Activated CD4-positive, alpha-beta T cell treated with anti-CD3 and anti-CD28 coated beads for 24 hours (primary cell): ENCODE measurements at places on chromosomes 7 and 10.

GRCh38 chr7:150784954-150785353, 15.2 kb downstream of the TMEM176B start:
- no peak for DNase-seq

DNA sequence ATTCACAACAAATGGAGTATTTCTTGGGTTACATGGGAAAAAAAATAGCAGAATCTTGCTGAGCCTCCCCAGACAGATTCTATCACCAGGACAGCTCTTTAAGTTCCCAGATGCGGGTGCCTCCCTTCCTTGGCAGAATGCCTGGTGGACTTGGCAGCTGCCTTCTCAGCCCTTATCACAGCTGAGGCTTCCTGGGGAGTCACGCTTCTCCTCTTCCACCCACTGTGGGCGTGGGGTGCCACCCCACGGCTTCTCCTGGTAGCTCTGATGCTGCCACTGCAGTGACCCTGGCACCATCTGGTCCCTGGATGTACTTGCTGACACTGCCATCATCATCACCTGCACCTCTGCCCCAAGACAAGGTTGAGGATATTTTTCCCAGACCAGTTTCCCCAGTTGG, 16.2 kb upstream of the NME8 start:
- DNase-seq = no peak

GRCh38 chr10:110413049-110413783, 84.5 kb upstream of the DUSP5 start:
- DNase-seq = no peak

GRCh38 chr10:99394761-99395386, 35.5 kb downstream of the GOT1 start:
- DNase-seq = no peak

GRCh38 chr7:74097937-74098614, 14.5 kb downstream of the LIMK1 start:
- DNase-seq = no peak

DNA sequence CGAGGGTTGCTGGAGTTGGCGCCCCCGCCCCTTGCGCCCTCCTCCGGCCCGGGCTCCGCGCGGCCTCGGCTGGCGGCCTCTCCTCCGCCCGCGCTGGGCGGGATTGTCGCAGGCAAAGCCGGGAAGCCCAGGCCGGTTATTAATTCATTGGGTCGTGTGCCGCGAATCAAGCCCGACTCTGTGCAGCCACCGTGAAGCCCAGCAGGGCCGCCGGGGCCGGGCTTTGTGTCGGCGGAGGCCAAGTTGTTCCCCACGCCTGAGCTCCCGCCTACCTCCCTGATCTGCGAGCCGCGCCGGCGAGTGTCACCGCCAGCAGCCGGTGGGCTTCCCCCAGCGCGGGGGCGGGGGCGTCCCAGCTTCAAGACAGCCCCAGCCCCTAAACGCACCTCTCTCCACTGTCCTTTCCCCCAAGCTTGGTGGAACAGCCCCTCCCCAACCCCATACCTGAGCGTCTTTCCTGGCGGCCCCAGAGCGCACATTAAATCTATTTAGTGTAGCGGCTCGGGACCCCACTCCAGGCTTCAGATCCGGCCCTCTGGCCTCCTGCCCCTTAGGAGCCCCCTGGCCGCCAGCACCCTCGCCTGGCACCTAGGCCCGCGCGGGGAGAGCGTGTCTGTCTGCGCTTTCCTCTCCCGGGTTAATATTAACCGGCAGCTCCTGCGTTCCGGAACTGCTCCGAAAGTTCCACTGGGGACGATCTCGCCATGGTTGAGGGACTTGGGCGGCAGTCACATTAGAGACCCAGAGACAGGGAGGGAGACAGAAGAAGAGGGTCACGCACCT, 3.5 kb downstream of the SHH start:
- no peak for DNase-seq

- DNase-seq = no peak
Measured at GRCh38 chr10:124946945-124947344, 5.0 kb downstream of the ZRANB1 start.

DNA sequence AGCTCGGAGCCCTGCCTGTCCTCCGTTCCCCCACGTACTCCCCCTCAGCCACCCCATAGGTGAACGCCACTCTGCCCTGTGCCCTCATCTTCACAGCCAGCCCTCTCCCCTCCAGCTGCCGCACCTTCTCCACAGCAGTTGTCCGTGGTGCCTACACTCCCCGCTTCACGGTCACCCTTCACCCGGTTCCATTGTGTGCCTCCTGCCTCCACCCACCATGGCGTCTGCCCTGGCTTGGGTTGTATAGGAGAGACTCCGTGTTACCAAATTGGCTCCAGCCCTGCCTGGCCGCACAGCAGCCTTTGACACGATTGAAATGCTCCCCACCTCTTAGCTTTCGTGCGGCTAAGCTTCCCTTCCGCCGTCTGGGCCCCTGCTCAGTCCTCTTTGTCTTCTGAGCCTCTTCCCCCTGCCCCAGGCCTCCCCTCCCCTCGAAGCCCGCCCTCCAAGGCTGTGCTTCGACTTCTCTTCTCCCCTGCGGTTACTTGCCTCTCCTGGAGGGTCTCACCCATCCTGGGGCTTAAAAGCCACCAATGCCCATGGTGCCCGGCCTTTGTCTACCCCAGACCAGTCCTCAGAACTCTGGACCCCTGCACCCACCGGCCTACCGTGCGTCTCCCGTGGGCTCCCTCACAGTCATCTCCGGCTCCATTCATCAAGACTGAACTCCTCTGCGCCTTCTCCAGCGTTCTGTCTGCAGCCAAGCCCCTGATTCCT, 18.5 kb upstream of the NODAL start:
- no peak for DNase-seq

DNA sequence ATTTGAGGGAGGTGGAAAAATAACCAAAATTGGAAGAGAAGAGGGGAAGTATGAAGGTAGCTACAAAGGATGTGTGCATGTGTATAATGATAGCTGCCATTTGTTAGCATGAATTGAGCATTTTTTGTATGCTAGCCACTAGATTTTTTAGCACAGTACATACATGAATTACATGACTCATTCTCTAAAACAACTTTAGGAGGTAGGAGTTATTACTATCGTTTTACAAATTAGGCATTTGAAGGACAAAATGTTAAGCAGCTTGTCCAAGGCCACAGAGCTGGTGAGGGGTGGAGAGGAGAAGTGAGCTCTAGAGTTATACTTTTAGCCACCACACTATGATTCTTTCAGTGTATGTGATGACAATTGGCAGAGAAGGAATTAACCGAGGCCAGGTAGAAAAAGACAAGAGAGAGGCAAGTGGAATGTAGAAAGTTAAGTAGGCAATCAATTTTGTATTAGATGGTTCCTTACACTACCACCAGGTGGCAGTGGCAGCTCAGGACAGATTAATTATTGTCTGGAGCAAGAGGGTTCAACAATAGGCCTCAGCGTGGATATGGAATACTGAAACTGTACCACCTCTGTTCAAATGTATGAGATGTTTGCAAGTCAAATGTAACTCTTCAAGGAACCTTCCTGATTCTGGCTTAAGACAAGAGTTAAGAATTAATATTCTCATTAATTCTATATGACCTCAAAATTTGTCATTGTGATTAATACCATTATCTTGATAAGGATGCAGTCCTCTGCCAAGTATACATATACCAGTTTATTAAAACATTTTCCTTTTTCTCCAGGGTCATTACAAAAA, 128.0 kb downstream of the MBL2 start:
- no peak for DNase-seq

DNA sequence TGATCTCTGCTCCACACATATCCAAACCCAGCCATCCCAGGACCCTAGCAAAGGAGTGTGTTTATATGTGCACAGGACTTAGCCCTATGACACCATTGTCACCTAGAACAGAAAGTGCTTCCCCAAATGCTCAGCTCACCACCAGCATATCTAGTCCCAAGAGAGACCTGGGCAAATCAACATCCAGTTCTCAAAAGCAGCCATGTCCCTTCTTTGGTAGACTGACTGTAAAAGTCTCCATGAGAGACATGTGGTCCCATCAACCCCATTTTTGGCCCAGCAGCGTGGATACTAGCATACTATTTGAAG, 20.9 kb upstream of the ARHGAP22 start:
- DNase-seq = no peak

DNA sequence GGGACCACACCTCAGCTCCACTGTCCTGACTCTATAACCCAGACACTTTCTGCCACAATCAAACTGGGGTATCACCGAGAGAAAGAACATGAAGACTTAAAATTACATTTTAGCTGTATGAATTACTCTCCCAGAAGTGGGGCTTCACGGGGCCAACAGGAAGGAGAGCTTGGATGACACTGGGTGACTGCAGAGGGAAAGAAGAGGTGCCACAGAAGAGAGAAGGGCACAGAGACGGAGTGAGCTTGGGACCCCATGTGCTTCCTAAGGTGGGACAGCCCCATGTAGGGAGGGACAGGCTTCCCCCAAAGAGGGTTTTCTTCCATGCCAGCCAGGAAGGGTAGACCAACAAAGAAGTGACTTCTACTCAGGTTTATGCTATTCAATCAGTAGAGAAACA, 162.0 kb upstream of the RHEB start:
- no peak for DNase-seq

GRCh38 chr7:35705932-35706461, 11.1 kb upstream of the HERPUD2 start:
- DNase-seq = no peak

GRCh38 chr7:16650266-16650665, 4.3 kb downstream of the BZW2 start:
- no peak for DNase-seq

DNA sequence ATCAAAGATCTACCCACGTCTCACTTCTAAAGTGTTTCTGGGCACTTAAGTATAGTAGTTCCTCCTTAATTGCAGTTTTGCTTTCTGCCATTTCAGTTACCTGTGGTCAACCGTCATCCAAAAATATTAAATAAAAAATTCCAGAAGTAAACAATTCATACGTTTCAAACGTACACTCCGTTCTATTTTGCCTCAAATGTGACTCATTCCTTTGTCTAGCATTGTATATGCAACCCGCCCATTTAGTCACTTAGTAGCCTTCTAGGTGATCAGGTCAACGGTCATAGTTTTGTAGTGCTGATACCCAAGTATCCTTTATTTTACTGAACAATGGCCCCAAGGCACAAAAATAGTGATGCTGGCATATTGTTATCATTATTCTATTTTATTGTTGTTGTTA, 33.8 kb downstream of the HGF start:
- no peak for DNase-seq

GRCh38 chr10:68897336-68897741, 3.8 kb upstream of the DDX50 start:
- DNase-seq = no peak

- DNase-seq = no peak
Measured at GRCh38 chr10:905503-905902, 26.0 kb downstream of the LARP4B start.

DNA sequence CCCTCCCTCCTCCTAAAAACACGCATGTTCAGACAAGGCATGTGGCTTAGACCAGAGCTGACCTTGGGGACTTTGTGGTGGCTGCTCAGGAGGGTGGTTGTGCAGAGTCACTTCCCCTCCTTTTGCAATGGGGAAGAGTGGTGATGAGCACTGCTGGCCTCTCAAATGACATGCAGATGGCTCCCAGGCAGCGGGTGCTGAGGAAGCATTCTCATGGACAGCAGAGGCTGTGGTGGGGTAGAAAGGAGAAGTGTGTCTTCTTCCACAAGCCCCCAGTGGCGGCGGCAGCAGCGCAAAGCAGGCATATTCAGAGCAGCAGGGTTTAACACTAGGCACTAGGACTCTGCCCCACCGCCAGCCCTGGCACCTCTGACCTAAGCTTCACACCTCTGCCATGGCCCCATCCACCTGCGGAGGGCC, 105.9 kb upstream of the ANLN start:
- DNase-seq = no peak

DNA sequence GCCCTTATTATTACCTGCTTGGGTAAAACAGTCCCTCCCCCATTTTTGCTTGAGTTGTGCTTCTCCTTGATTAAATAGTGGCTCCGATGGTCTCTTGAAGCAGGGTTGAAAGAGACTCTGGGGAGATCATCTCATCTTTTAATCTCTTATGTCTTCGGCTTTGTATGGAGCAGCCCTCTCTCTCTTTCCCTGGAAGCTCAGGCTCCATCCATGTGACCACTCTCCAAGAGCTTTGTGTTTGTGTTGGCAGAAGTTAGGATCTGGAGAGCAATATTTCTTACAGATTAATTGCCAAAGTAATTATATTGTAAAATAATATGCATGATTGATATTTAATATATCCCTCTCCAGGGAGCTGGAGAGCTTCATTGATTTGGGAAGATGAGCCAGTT, 76.9 kb downstream of the LRRC4 start:
- no peak for DNase-seq

GRCh38 chr7:151115836-151116418, 29.7 kb downstream of the AGAP3 start:
- no peak for DNase-seq

- no peak for DNase-seq
Measured at GRCh38 chr10:108791794-108792474, 1131.4 kb downstream of the XPNPEP1 start.

- DNase-seq = no peak
Measured at GRCh38 chr10:17396004-17396403, 58.4 kb downstream of the ST8SIA6 start.

DNA sequence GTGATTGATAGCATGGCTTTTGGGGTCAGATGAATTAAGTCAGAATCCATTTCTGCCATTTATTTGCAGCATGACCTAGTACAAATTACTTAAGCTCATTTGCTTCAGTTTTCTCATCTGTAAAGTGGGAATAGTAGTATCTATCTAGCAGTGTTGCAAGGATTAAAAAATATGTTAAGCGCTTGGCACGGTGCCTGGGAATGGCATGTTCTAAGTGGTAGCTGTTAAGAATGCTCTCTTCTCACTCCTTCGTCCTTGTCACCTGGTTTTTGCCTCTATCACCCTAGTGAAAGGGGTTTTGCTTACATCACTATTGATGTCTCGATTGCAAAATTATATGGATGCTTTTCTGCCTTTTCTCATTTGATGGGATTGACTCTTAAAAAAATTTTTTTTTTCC, 7.4 kb downstream of the TMEM248 start:
- DNase-seq = no peak

- no peak for DNase-seq
Measured at GRCh38 chr10:13298748-13299436, 972 bp downstream of the PHYH start.

DNA sequence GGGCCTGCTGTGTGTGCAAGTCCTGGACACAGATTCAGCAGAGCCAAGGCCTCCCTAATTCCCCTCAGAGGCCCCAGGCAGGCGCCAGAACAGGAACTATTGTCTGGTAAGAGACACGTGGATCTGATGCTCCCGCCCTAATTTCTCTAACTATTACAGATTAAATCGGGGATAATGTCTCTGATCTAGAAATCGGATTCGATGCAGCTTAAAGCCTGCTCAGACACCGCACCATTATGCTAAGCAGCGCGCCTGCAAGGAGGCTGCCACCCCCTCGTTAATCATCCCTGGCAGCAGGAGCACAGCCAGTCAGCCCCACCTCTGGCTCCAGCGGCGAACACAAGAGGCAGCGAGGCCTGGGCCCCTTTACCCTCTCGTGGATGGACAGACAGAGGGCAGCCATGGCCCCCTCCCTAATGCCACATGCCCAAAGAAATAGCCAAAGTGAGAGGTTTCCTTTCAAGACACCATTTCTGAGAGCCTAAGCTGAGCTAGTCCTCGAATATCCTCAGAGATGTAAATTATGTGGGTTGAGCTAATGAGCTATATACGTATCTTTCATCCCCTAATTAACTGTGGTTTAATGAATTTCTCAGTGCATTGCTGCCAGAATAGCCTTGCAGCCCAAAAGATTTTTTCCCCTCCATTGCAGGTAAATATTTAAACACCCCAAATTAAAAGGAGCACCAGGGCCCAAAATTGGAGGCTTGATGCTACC, 122.1 kb downstream of the GRID1 start:
- DNase-seq = no peak
